ENCODE measurements at places on chromosomes 6 and 20. TPM values are rescaled to one million over a fixed set of nuclear protein-coding genes. Genes with fewer than 3 reads are reported as not detected.

C6orf52 gene
- total RNA-seq, result 1.4 TPM

COL11A2 gene
- under 0.01 TPM for total RNA-seq

RRAGD gene
- 5.1 TPM for total RNA-seq

PLA2G7 gene
- under 0.01 TPM for total RNA-seq

TREM1 gene
- 0.34 TPM for total RNA-seq

HDGFL1 gene
- not detected for total RNA-seq

PREX1 gene
- total RNA-seq, result 0.34 TPM

CAGE1 gene
- total RNA-seq, result under 0.01 TPM

ARFGAP1 gene
- 45.1 TPM for total RNA-seq

SLC32A1 gene
- total RNA-seq, result not detected

NHSL1 gene
- 34.8 TPM for total RNA-seq

DEFB116 gene
- not detected for total RNA-seq

HLA-DQA1 gene
- total RNA-seq, result not detected

PRDM13 gene
- total RNA-seq, result not detected

NFS1 gene
- 46.5 TPM for total RNA-seq

UBE2J1 gene
- 39.6 TPM for total RNA-seq

BPIFB4 gene
- not detected for total RNA-seq

NOX3 gene
- total RNA-seq, result not detected

KHDC1 gene
- 0.68 TPM for total RNA-seq

DPPA5 gene
- total RNA-seq, result not detected

APOM gene
- 0.28 TPM for total RNA-seq

HMGCLL1 gene
- total RNA-seq, result not detected

PNLDC1 gene
- not detected for total RNA-seq

POU5F1 gene
- 0.50 TPM for total RNA-seq

TTLL9 gene
- not detected for total RNA-seq

LINC00237 gene
- total RNA-seq, result not detected

TAAR9 gene
- total RNA-seq, result not detected

PAQR8 gene
- 1.5 TPM for total RNA-seq

PLCB1 gene
- 1.4 TPM for total RNA-seq

PRSS35 gene
- not detected for total RNA-seq

SLC13A3 gene
- total RNA-seq, result 3.3 TPM

SLC22A2 gene
- not detected for total RNA-seq

HLA-DQB2 gene
- total RNA-seq, result not detected

RPL10A gene
- 1,863 TPM for total RNA-seq

GSTA2 gene
- not detected for total RNA-seq

LY6G6C gene
- under 0.01 TPM for total RNA-seq

SRSF12 gene
- 0.34 TPM for total RNA-seq

TPD52L1 gene
- 324 TPM for total RNA-seq

EDN1 gene
- total RNA-seq, result 20.3 TPM

ZC3H12D gene
- total RNA-seq, result 0.07 TPM

ATG5 gene
- total RNA-seq, result 71.8 TPM

HLA-DQA2 gene
- not detected for total RNA-seq

SIGLEC1 gene
- total RNA-seq, result not detected

BPIFB2 gene
- not detected for total RNA-seq

ERVFRD-1 gene
- total RNA-seq, result not detected

NOTCH4 gene
- total RNA-seq, result 0.28 TPM

SIRPB1 gene
- total RNA-seq, result not detected

MLIP gene
- total RNA-seq, result 2.8 TPM

ACOT13 gene
- total RNA-seq, result 13.7 TPM

IMPG1 gene
- not detected for total RNA-seq

WFDC5 gene
- 0.64 TPM for total RNA-seq

REV3L gene
- total RNA-seq, result 20.2 TPM

GJA1 gene
- total RNA-seq, result 101 TPM

UNC5CL gene
- total RNA-seq, result 0.14 TPM

GPLD1 gene
- total RNA-seq, result under 0.01 TPM

RNF8 gene
- total RNA-seq, result 18.8 TPM

FAM50B gene
- 9.4 TPM for total RNA-seq

CLDN20 gene
- not detected for total RNA-seq

All from nasal cavity respiratory epithelium epithelial cell of viscerocranial mucosa (primary cell).